Osteoblast (primary cell): ENCODE measurements at places on chromosomes 4 and X. TPM values are rescaled to one million over a fixed set of nuclear protein-coding genes. Genes with fewer than 3 reads are reported as not detected.

Gene MAGEA12
- not detected in 2 replicates for total RNA-seq

Gene TRIM60
- total RNA-seq, result not detected in 2 replicates

Gene AFP
- not detected in 2 replicates for total RNA-seq

Gene ATP6AP2
- total RNA-seq, result 132 and 161 TPM in 2 replicates

Gene APBB2
- total RNA-seq, result 89.0 and 92.3 TPM in 2 replicates

Gene HTATSF1
- total RNA-seq, result 25.3 and 26.1 TPM in 2 replicates

Gene QRFPR
- total RNA-seq, result not detected in 2 replicates

Gene CSAG3
- not detected in 2 replicates for total RNA-seq

DNA sequence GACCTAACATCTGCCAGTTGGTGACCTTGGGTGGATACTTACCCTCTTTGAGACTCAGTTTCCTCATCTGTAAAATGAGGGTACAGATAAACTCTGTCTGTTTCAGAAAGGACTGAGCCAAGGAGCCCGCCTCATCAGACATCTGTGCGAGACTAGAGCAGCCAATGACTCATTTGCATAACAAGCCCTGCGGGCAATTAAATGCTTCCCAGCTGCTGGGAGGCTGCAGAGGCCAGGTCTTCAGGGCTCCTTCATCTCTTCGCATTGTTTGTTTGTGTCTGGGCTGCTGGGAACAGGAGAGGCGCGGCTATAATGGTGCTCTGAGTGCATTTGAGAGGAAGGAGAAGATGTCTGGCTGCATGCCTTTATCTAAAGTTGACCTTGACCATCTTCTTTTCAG, 85.0 kb downstream of the ADRA2C start:
- DNase-seq, result peak; percentile 68

- no peak for DNase-seq
These were observed 21.9 kb downstream of the CNOT6L start for GRCh38 chr4:77797239-77797638.

DNA sequence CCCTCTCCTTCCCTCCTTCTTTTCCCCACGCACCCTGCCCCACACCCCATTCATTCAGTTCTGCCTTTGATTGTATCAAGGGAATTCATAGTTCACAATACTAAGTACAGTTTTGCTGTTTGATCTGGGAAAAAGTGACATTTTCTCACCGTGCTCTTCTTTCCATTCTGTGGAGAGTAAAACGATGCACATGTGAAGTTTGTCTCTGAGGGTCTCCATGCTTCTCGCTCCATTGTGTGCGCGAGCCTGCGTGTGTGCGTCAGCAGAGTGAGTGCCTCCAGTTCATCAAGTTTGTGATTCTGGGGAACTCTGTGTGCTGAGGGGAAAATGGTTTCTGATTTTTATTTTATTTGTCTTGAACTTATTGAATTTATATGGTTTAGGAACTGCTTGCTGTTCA, 1.9 kb downstream of the STK26 start:
- no peak for DNase-seq

- no peak for DNase-seq
These were observed 49.0 kb upstream of the TRAM1L1 start for GRCh38 chr4:117134386-117134785.

GRCh38 chrX:12390301-12390700, 252.0 kb downstream of the FRMPD4 start:
- DNase-seq, result peak; percentile 10

- no peak for DNase-seq
These were observed 67.7 kb downstream of the DGKK start for GRCh38 chrX:50402886-50403285.

GRCh38 chr4:184812651-184813181, 13.1 kb downstream of the ACSL1 start:
- peak; percentile 79 for DNase-seq

GRCh38 chrX:94107981-94108380, 434.0 kb downstream of the FAM133A start:
- no peak for DNase-seq
